Chondrocyte (in vitro differentiated cells): ENCODE measurements at places on chromosomes 5 and 9. TPM values are rescaled to one million over a fixed set of nuclear protein-coding genes. Genes with fewer than 3 reads are reported as not detected.

Gene GPR150
- 0.33 to 0.42 TPM in 2 of 3 replicates, not detected in the other for total RNA-seq

Gene GBA2
- 50.9 to 52.1 TPM (median 51.6 TPM) in 3 replicates for total RNA-seq

Gene CXCL14
- 0.21 TPM in 1 of 3 replicates, not detected in the others for total RNA-seq

Gene FAM120A
- total RNA-seq = 89.9 to 123 TPM (median 93.0 TPM) in 3 replicates

Gene IL3
- not detected in 3 replicates for total RNA-seq

Gene EIF4E1B
- not detected in 3 replicates for total RNA-seq

Gene LCN15
- total RNA-seq = not detected in 3 replicates

Gene BHMT
- total RNA-seq = not detected in 3 replicates

Gene RFX3
- 4.0 to 10.6 TPM (median 4.1 TPM) in 3 replicates for total RNA-seq

Gene LECT2
- total RNA-seq = not detected in 3 replicates

Gene C5orf58
- not detected in 3 replicates for total RNA-seq

Gene SLC36A2
- not detected in 3 replicates for total RNA-seq

Gene MYMK
- total RNA-seq = not detected in 3 replicates

Gene CDX1
- total RNA-seq = 0.44 to 0.57 TPM in 2 of 3 replicates, not detected in the other

Gene GRM6
- not detected in 3 replicates for total RNA-seq
